ENCODE measurements at places on chromosomes 11 and 22.

- DNase-seq, result peak; percentile 67
Measured at GRCh38 chr11:33778675-33779074, 4.4 kb upstream of the FBXO3 start.

GRCh38 chr11:42012271-42012670 lies 552.8 kb upstream of the LRRC4C start:
- no peak for DNase-seq

GRCh38 chr11:118921929-118922744 lies 3.6 kb downstream of the BCL9L start:
- DNase-seq, result no peak

DNA sequence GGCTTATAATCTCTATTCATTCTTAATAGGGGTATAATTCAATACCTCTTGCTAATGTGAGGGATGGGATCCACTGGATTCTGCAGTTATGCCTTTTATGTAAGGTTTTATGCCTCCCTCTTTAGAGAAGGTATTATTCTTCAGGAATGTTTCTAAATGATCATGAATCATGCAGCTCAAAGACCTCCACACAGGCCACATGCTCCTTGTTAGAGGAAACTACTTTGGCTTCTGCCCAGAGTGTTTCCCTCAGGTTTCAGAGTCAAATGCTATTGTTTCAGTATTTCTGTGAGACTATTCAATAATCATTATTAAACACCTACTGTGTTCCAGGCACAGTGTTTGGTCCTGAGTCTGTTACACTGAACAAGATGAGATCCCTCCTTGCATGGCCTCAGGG lies 115.9 kb downstream of the RAB38 start:
- DNase-seq, result no peak

- no peak for DNase-seq
Measured at GRCh38 chr22:24983151-24983550, 30.6 kb downstream of the KIAA1671 start.

Measured in SJCRH30 (cell line).